LoVo (cell line): ENCODE measurements at places on chromosomes 5 and 9.

GRCh38 chr5:165139721-165140120 lies 1634.3 kb downstream of the MAT2B start:
- no peak for DNase-seq

- DNase-seq, result no peak
These were observed 58.3 kb downstream of the MTX3 start for GRCh38 chr5:79932510-79933504.

DNA sequence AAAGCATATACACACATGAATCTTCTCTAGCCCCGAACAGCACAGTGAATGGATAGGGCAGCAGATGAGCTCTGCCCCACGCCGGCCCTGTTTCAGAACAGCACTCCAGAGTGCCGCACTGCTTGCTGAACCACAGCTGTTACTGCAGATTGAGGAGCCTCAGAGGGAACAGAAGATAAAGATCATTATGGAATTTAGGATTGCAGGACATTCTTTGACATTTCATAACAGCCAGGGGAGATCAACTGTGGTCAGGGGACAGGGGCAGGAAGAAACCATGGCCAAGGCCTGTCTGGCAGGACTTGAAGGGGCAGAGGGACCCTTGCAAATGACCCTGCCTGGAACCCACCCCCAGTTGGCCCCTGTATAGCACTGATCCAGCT lies 20.6 kb downstream of the IRF1 start:
- no peak for DNase-seq

- DNase-seq, result no peak
These were observed 805 bp downstream of the SLC34A3 start for GRCh38 chr9:137231372-137232039.

GRCh38 chr9:38288502-38288901 lies 104.0 kb upstream of the ALDH1B1 start:
- no peak for DNase-seq

DNA sequence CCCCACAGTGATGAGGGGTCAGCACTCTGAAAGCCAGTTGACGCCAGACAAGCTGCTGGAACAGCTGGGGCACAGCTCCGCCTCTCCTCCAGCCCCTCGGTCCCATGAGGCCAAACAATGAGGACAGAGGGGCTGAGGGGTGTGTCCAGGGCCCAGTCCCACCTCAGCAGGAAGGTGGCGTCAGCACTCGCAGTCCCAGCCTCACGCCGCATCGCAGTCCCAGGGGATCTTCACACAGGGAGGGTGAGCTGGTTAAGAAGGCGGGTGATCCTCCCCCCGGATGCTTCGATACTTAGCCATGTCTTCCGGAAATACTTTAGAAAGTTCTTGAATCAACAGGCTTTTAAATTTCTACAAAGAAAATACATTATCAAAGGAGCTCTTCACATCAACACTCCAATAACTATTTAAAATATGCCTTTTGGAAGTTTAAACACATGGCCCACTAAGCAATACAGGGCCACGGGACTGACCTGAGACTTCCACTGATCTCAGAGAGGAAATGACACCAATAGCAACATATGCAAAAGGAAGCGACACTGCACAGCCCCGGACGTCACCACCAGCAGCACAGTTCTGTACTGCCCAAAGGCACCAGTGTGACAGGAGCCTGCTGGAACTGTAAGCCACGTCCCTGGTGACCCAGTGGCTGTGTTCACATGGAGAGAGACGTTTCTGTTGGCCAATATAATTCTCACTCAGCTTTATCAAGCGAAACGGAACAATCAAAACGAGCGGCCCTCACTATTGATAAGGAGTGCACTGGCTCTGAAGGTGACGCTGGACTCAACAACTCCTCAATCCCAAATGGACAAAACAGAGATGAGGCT lies 5.9 kb downstream of the MED10 start:
- DNase-seq, result no peak

DNA sequence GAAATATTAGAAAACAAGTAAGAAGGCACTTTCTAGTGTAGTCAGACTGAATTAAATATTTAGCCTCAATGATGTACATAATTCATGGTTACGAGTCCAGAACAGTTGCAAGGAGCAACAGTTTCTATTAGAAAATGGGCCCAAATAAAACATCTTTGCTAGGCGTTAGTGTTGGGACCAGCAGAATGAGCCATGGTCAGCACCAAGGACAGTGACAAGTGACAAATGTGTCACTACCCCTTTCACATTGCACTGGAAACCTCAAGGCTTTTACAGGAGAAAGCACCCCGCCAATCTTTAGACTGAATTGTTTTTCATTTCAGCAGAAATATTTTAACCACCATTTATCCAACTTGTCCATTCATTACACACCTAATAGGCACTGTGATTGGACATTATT lies 301.3 kb upstream of the ADCY2 start:
- peak; percentile 45 for DNase-seq

DNA sequence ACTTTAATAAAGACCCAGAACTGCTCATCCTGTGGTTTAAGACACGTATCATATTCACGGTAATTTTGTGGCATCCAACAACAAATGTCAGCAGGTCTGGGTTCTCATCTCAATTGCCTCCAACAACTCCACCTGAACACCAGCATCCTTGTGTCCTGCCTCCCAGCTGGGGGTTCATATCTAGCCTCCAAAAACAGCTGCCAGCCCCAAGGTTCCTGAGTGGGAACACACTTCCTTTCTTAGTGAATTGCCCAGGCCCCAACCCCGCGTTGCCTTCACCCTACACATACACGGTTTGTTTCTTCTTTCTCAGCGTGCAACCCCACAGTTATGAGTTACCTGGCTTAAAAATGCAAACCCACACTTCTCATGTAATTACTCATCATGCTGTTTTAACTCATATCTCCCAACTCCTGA lies 77.9 kb downstream of the SEMA4D start:
- DNase-seq, result no peak

DNA sequence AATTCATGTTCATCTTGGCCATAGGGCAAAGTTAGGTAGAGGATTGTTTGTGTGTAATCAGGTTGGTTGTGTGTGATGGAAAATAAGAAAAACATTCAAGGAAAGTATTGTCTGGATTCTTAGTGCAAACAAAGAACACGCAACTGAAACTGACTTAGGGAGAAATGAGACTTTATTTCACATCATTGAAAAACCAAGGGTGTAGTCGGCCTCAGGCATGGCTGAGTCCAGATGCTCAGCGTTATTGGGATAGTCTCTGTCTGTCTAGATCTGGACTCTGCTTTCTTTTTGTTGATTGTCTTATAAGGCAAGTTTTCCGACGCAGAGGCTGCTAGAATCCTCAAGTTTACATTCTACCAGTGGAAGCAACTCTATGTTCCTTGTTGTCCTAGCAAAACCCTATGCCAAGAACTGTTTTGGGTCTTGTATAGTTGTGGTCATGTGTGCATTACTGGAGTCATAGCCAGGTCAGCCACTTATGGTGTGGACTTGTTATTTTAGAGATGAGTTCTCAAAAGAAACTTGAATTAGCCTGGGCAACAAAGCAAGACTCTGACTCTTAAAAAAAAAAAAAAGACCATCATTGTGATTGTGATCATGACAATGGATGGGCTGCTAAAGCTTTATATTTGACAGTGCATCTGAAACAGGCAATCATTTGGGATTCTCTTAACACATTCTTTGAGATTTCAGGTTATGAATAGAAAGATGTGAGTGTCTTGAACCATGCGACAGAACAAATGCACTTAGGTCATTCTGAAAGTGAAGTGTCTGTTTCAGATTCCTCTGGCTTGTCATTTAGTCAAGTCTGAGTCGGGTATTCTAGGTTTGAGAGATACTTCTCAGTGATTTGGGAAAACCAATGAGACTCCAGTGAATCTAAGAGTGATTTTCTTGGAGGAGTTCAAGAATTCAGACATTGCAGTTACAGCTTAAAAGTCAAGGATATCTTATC lies 82.6 kb downstream of the DOCK2 start:
- DNase-seq, result no peak

DNA sequence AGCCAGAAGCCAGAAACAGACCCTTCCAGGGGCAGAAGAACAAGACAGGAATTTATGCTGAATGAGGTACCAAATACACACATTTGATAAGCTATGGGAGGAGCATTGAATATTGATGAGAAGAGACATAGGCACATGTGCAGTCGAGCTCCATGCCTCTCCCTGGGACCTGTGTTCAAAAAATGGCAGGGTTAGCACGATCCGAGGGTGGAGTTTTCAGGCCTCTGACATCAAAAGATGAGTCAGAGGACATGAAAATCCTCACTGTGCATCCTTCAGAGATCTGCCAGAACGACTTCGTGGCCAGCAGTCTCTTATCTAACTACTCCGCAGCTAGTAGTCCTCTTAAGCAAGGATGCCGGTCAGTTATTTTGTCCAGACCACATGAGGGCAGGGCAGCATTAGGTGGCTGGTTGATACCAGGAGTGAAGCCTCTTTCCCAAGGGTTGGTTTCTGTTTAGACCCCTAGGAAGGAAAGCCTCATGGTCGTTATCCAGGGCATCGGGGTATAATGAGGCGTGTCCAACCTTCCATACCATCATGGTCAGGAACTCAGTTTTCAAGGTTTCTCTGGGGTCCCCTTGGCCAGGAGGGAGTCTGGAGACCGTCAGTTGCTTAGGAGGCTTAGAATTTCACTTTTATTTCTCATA lies 11.6 kb upstream of the CMBL start:
- DNase-seq, result no peak

- DNase-seq, result no peak
These were observed 1446.2 kb downstream of the MAT2B start for GRCh38 chr5:164951570-164951969.

DNA sequence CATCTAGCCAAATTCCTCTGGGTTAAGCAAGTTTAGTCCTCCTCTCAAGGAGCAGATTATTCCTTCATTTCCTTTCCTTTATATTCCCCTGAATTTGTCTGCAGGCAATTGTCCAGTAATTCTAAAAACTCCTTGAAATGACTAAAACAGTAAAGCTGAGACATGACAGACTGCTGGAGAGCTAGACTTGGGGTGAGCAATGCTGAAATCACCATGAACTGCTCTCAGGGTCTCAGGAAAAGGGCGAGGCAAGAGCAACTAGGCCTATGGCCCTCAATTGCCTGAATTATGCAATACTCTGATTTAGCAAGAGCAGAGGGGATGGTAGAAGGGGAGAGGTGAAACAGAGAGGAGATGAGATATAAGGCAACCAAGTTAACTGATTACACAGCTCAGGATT lies 172.9 kb upstream of the NREP start:
- no peak for DNase-seq

GRCh38 chr5:164722702-164723101 lies 1217.3 kb downstream of the MAT2B start:
- no peak for DNase-seq

DNA sequence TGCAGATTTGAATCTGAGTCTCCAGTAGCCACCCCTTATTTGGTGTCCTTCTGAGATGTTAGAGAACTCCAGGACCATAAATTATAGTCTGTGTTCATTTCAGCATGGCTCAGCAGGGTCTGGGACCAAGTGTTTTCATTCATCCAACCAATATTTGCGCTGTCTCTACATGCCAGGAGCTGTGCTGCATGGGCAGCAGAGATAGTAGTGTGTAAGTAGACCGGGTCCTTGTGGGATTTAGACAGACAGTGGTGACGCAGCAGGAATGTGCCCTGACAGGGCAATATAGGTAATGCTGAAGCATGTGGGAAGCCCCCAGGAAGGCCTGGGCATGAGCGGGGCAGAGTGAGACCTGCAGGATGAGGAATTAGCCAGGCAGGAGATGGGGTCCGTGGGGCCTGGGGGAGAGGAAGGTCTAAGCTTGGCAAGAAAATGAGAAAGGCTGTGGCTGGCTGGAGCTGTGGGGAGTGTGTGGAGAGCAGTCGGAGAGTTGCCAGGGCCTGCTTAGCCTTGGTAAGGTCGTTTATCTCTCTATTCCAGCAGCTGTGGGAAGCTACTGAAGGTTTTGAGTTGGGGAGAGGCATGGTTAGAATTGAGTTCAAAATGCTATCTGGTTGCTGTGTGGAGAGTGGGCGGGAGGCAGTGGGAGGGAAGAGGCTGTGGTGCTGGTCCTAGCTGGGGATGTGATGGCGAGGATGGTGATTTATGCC lies 16.8 kb downstream of the STXBP1 start:
- DNase-seq, result no peak

- no peak for DNase-seq
These were observed 13.3 kb downstream of the CDC26 start for GRCh38 chr9:113261917-113262671.

- DNase-seq, result no peak
These were observed 399.6 kb downstream of the MED10 start for GRCh38 chr5:5978501-5979376.

- no peak for DNase-seq
These were observed 9.9 kb upstream of the PALM2AKAP2 start for GRCh38 chr9:109770101-109770500.

GRCh38 chr9:72952914-72953313 lies at the start of gene ALDH1A1:
ALDH1A1 (minus strand) TSS chr9:72953053; CDS start chr9:72953000, 53 bp downstream.
- peak; percentile 57 for DNase-seq

DNA sequence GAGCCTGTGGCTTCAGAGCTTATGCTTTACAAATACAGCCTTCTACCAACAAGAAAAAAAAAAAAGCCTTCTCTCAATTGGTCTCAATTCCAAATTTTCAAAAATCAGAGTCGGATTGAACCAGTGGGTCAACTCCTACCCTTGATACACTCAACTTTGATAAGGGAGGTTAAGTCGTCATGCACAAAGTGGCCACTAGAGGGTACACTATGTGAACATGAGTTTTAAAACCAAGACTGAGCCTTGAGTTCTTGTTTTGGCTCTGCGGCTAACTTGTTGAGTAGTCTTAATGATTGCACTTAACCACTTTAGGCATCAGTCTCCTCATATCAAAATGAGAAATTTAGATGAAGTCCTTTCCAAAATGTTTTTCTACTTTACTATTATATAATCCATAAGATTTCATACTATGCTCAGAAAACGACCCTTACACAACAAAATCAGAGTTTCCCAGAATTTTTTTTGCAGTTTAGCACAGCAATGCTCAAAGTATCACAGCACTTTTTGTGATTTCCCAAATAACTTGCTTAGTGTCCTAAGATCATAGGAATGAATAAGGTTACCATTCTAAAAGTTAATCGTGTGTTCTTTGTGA lies 92.9 kb upstream of the MTAP start:
- peak; percentile 73 for DNase-seq

DNA sequence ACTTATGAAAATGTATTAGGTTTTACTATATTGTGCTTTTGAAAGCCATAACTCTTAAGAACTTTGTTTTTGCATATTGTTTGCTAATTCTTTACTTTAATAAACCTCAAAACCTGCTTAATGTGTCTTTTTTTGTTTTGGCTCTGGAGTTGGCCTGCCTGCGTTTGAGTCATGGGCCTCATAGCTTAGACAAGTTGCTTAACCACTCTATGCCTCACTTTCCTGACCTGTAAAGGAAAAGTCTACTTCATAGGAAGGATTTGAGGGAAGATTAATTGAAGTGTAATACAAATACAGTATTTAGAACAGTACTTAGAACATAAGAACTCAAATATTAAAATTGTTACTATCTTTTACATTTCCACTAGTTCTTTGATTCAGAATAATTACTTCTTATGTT lies 10.3 kb downstream of the SMIM32 start:
- DNase-seq, result no peak

GRCh38 chr5:174090129-174090528 lies 44.6 kb downstream of the NSG2 start:
- DNase-seq, result no peak
